ENCODE measurements at places on chromosomes 3 and 15. TPM values are rescaled to one million over a fixed set of nuclear protein-coding genes. Genes with fewer than 3 reads are reported as not detected.

The PARP15 gene
- not detected for total RNA-seq

The CYFIP1 gene
- total RNA-seq = 93.3 TPM

The HDC gene
- not detected for total RNA-seq

The FBXW12 gene
- total RNA-seq = not detected

The ARHGEF26 gene
- 4.4 TPM for total RNA-seq

The GOLGA8T gene
- not detected for total RNA-seq

The MUC4 gene
- 0.25 TPM for total RNA-seq

The PRSS50 gene
- total RNA-seq = 0.16 TPM

The CCDC54 gene
- not detected for total RNA-seq

The CPOX gene
- total RNA-seq = 20.5 TPM

The PLCB2 gene
- 0.81 TPM for total RNA-seq

The PARP3 gene
- total RNA-seq = 10.8 TPM

The CLDN16 gene
- 0.16 TPM for total RNA-seq

The FGD5 gene
- total RNA-seq = 0.51 TPM

All from mesangial cell (primary cell).